NCI-H748 treated with DMSO at 0.1 percent for 48 hours (cell line): ENCODE measurements at places on chromosomes 16 and 17.

DNA sequence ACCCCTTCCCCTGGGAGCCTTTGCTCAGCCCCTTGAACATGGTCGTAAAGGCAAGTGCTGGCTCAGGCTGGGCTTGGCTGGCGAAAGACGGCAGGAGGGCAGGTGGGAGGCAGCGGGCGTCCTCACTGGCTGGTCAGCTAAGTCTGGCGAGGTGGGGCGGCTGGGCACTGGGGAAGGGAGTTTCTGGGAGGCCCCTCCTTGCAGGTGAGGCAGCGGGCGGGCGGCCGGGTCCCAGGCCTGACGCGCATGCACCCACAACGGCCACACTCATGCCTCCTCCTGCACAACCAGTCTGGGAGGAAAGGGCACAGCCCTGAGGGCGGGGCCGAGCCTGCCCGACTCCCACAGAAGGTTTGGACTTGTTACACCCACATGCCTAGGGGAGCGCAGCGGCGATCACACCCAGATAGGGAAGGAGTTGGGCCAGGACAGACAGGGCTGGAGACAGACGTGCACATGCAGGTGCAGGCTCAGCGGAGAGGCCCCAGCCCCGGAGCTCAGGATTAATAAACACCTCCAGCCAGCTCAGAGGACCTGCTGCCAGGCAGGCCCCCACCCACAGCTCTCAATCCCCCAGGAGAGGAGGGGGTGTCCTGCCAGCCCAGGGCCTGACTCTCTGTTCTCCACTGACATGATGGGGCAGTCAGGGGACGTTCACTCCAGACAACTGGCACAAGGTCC lies at the start of gene EVPL:
EVPL (minus strand) TSS at position 148 of the 681 bp plus-strand sequence; CDS start at position 40, 108 bp downstream.
- no peak for DNase-seq

DNA sequence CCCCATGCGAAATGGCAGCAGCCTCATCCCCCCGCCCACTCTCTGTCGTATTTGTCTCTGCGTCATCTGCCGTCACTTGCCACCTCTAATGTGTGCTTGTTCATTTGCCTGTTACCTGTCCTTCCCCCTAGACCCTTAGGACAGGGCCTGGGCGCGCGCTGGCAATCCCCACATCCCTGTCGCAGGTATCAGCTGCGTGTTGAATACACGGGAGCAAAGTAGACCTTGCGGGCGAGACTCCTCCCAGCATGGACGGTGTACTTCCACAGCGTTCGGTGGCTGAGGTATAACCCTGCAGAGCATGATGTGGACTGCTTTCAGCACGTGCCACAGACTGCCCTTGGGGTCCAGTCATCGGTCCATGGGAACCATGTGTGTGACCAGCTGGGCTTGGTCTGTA lies 170.1 kb upstream of the CHMP6 start:
- no peak for DNase-seq

- no peak for DNase-seq
Observed at GRCh38 chr16:10543231-10543977, 37.0 kb downstream of the EMP2 start.

DNA sequence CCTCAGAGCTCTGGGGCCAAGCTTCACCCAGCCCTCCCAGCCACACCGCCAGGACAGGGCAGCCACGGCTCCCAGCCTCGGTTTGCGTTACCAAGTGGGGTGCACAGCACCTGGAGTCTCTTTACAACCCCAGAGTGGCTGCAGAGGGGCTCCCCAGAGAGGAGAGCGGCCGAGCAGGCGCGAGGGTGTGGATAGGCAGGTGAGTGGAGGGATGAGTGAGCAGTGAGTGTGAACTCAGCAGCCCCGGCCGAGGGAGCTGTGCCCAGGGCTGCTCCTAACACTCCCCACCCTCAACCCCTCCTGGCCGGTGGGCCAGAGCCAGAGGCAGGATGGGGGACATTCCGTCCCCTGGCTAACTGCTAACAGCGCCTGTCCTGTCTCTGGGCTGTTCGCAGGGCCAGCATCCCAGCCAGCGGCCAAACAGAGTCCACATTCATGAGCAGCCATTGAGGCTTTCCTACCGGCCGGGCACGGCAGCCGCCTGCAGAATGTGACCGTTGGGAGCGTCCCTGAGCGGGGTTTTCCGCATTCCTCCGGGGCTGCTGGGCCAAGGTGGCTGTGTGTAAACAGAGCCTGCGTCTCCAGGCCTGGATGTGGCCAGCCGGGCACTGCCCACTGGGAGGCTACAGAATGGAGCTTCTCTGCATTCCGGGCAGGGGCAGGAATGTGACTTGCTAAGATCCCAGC lies 5.3 kb downstream of the ZNF469 start:
- no peak for DNase-seq

- DNase-seq, result no peak
Observed at GRCh38 chr17:38742411-38743308, 5.5 kb downstream of the PCGF2 start.

DNA sequence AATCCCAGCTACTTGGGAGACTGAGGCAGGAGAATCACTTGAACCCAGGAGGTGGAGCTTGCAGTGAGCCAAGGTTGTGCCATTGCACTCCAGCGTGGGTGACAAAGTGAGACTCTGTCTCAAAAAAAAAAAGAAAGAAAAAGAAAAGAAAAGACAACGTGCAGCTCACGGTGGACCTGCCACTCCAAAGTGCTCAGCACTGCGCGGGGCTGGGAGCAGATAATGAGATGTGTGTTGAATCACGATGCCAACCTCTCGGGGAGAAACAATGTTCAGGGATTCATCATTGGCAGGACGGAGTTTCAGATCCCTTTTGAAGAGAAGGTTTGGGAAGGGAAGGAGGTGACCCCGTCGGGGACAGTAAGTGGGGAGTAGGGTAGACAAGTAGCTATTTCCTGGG lies 19.2 kb downstream of the WFDC1 start:
- DNase-seq, result no peak
